ENCODE measurements at places on chromosomes 6 and 20.
A peak's percentile ranks its signal among the peaks of the same experiment; 100 is the strongest.

DNA sequence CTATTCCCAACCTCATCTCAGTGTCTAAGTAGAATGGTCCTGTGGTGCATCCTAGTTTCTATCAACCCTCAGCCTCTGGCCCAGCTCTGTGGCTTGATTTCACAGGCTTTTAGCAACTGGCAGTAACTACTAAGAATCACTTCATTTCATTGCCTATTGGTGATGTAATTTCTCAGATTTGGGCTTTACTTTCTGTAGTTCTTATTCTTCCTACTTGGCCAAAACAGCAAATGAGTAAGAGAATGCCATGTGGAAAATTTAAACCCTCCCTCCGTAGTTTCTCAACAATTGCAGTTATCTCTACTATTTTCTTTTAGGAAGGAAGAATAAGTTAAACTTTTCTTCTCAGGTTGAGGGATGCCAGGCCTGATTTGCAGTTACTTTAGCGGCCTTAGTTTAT, 387.3 kb downstream of the CDKAL1 start:
- DNase-seq: no peak

- no peak for DNase-seq
These were observed 207.8 kb downstream of the JARID2 start for GRCh38 chr6:15453622-15454021.

GRCh38 chr20:43812216-43812615, 85.4 kb upstream of the GTSF1L start:
- no peak for DNase-seq

DNA sequence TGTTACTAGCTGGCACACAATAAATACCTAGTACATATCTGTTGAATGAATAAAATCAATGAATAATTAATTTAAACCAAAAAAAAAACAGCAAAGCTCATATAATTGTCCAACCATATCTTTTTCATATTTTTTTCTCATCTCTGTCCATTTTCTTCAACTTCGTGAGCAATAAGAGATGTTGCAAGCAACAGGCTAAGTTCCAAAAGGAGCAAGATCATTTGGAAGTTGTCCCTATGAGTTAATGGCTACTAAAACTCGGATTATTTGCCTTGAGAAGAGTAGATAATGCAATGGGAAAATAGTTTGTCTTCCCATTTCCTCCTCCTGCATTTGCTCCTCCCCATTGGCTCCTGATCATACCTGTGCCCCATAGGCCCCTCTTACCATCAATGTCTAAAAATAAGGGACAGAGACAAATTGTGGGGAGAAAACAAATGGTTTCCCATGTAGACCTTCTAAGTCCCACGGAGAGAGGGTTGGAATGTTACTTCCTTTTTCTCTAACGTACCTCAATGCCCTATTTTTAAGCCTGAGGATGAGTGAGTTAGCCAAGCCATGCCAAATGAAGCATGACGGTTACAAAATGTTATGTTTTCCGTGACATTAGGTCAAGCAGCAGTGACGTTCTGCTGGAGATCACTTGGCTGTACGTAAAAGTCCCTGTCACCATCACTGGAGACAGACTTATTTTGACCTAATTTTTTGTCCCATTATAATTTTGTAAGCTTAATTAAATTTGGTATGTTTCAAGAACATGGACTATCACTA, 217.3 kb upstream of the PREP start:
- DNase-seq: no peak

DNA sequence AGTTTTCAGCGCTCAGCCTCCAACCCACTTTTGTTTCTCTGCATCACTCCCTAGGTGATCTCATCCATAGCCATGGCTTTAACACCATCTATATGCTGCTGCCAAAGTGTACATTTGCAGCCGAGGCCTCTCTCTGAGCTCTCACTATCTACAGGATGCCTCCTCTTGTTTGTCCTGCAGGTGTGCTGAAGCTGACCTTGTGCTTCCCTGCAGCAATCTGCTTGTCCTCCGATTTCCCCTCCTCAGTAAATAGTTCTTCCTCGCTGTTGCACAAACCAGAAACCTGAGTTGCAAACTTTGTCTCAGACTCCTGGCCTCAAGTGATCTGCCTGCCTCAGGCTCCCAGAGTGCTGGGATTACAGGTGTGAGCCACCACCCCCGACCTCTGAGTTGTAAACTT, 3.7 kb upstream of the TXNDC5 start:
- DNase-seq: no peak

DNA sequence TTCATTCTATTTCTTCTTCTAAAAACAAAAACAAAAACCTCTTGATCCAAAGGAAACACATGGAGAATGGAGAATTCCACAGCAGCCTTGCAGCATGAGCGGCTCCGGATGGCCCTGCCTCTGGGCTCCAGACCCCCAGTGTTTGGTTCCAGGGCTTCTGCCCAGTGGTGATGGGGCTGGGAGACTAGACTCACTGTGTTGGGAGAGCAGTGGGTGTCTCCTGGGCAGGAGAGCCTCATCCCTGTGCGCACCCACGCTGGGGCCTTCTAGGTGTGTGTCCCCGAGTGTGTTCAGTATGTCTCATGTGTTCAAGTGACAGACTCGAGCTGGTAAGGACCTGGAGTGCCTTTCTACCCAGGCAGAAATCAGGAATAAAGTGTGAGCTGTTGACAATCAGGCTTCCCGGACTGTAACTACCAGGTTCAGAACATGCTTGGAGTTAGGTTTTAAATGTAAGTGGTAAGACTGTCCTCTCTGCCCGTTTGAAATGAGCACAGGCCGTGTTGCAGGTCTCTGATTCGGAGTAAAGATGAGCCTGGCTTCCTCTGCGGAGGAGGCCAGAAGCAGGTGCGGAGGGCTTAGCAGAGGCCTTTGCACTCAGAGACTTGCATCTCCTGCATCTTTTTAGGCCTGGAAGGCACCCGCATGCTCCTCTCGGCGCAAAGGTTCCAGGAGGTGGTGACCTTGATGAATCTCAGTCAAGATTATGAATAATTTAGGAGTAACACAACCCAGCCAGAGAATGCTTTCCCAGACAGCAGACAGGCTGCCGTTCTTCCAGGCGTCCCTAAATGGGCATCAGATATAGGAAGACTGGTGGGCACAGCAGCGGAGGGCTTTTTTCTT, 253.6 kb downstream of the CDH26 start:
- no peak for DNase-seq

- no peak for DNase-seq
These were observed 34.3 kb downstream of the RPRD1B start for GRCh38 chr20:38067717-38068365.

DNA sequence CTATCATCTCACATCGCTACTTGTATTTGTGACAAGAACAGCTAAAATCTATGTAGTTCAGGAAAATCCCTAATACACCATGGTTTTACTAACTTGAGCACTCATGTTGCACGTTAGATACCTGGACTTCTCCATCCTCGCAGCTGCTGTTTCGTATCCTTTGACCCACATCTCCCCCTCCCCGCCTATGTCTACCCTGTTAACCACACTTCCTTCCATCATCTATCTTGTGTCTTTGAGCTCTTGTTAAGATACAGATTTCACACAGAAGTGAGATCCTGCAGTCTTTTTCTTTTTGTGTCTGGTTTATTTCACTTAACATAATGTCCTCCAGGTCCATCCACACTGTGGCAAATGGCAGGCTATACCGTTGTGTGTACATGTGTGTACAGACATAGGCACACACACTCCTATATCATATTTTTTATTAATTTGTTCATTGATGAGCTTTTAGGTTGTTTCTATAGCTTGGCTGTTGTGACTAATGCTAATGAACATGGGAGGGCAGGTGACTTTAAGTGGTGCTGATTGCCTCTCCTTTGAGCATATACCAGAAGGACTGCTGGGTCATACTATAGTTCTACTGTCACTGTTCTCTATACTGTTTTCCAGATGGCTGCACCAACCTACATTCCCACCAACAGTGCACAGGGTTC, 117.8 kb downstream of the WDR27 start:
- DNase-seq: no peak

DNA sequence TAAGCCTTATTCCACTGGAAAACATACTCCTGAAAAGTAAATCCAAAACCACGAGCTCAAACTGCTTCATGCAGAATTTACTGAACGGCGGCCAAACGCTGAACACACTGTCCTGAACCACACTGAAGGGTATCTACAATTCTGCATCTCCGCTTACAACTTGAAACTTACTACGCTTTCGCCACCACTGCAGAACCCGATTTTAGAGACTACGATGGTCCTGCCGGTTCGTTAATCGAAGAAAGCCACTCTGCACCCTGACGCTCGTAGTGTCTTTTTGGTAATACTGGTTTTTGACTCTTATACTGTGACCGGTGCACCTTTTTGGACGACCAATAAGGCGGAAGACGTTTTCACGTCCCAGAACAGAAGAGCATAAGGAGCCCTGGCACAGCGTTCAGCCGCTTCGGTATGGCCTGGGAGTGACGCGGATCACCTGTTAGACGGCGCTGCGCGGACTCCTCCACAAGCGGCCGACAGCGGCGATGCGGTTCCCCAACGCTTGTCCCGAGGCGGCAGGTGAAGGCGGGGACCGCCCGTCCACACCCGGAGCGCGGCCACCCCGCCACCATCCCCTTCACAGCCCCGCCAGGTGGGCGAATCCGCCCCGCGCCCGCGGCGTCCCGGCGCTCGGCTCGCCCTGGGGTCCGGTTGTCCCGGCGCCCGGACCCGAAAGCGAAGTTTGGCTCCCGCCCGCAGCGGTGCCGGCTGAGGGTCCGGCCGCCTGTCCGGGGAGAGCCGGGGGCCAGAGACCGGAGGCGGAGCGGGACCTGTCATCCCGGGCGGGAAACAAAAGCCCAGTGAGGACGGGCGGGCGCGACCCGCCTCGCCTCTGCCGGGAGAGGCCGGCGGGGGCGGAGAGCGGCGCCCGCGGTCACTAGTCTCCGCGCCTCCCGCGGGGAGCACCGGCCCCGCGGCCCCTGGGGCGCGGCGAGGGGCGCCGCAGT, 784 bp downstream of the FKBP5 start:
- peak; percentile 89 for DNase-seq

DNA sequence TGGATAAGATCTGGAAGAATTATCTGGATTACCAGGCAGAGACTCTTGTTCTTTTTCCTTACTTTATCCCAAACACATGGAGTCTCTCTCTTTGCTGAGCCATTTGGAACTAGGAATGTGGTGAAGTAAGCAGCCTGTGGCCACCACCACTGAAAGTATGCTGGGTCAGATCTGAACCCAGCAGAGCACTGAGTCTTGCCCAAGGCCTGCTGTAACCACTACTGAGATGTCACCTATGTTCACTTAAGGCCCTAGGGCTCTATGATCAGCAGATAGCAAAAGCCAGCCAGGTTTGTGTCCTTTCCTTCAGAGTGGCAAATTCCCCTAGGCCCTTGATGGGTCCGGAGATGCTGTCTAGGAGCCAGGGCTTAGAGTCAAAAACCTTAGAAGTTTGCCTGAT, 103.3 kb upstream of the PLN start:
- no peak for DNase-seq

- peak; percentile 36 for DNase-seq
These were observed 87.6 kb downstream of the YTHDF1 start for GRCh38 chr20:63128367-63128766.

DNA sequence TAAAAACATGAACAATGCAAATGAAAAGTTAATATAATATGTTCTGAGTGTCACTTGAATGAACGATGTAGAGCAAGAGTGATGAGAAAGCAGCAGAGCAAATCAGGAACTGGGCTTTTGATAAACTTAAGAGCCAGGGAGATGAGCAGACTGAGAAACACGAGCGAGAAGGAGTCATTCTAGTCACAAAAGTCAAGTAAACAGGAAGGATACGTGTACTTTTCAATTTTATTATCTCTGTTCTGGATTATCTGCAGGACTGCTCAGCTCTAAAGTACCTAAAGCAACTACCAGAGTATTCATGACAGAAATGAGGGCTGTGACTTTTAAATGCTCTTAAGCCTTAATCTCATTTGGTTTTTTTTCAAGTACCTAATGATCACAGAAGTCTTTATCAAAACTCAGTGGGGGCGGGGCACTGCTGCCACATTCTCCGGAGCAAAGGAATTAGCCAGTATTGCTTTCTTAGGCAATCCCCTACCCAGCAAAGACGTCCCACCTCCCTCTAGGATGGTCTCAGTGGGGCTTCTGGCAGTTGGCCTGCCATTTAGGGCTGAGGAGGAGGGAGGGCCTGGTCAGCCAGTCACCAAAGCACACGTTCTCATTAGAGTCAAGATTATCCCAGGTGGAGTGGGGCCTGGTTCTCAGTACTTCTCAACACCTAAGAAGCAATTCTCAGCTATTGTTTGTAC, 8.6 kb downstream of the MAN1A1 start:
- no peak for DNase-seq

DNA sequence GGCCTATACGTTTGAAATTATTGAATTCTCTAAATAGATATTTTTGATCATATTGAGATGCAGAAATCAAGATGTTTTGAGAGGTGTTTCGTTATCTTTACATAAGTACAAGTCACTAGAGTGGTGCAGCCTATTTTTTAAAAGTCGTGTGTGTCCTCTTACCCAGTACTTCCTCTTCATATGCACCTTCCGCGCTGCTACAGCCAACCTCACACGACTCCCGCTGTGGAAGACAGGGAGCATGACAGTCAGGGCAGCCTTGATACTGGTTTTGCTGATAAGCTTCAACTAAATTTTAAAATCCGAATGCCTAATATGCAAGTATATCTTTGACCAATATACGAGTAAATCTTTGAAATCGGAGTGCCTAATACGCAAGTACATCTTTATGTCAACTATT, 16.3 kb downstream of the ROS1 start:
- DNase-seq: no peak

GRCh38 chr6:119040636-119041035, 37.8 kb downstream of the FAM184A start:
- DNase-seq: no peak

- no peak for DNase-seq
These were observed 77.1 kb downstream of the GPR63 start for GRCh38 chr6:96760153-96760687.

DNA sequence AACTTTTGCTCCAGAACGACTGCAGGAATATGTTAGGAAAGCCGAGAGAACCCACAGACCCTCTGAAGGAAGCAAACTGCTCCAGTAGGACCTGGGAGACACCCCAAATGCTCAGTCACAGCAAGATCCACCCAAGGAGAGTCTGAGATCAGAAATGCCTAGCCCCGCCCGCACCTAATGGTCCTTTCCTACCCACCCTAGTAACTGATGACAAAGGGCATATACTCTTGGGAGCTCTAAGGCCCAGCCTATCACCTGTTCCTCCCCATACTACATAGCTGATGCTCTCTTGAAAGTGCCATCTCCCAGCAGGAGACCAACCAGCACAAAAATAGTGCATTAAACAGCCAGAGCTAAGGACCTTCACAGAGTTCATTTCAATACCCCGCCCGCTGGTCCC, 67.6 kb downstream of the CD2AP start:
- no peak for DNase-seq

DNA sequence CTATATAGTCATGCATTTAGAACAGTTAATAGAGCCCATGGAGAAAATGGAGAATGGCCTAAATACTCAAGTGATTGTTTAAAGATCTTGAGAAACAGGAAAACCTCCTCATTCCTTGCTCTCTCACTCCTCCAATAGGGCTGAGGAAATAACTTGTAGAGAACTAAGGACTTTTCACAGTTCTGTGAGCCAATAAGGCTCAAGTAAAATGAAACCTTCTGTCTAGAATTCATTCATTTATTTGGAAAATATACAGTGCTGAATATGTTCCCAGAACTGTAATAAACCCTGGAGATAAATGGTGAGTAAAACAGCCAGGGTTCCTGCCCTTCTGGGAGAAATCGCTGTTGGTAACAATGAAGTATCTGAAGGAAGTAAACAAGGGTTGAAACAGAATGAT, 35.3 kb downstream of the ELOVL2 start:
- DNase-seq: no peak
